ENCODE measurements at places on chromosomes 7 and 10.
A peak's percentile ranks its signal among the peaks of the same experiment; 100 is the strongest.

GRCh38 chr7:131501422-131501821, 55.0 kb downstream of the PODXL start:
- DNase-seq: no peak

GRCh38 chr10:35442592-35442991, 106.3 kb downstream of the CCNY start:
- no peak for DNase-seq

- DNase-seq: no peak
These were observed 8.5 kb downstream of the ITPRIP start for GRCh38 chr10:104329735-104330134.

- no peak for DNase-seq
These were observed 56.3 kb downstream of the RASGEF1A start for GRCh38 chr10:43210556-43210955.

DNA sequence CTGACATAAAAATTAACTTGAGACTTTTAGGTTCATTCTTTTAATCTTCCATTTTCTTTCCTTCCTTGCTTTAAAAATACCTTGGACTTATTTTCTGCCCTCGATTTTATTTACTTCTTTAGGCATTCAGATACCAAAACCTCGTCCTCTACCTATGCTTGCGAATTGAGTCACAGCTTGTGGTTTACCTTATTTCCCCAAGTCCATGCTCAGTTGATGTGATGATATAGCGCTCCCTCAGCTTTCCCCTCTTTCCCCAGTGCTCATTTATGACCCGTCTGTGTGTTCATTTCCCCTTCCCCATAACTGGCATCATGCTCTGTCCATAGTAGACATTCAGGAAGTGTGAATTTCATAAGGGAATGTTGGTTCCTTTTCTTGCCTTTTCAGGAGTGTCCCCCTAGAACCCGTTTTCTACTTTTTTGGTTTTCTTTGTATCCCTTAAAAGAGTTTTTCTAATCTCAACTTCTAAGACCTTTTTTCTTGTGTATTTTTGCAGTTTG, 19.1 kb upstream of the PRKRIP1 start:
- no peak for DNase-seq

DNA sequence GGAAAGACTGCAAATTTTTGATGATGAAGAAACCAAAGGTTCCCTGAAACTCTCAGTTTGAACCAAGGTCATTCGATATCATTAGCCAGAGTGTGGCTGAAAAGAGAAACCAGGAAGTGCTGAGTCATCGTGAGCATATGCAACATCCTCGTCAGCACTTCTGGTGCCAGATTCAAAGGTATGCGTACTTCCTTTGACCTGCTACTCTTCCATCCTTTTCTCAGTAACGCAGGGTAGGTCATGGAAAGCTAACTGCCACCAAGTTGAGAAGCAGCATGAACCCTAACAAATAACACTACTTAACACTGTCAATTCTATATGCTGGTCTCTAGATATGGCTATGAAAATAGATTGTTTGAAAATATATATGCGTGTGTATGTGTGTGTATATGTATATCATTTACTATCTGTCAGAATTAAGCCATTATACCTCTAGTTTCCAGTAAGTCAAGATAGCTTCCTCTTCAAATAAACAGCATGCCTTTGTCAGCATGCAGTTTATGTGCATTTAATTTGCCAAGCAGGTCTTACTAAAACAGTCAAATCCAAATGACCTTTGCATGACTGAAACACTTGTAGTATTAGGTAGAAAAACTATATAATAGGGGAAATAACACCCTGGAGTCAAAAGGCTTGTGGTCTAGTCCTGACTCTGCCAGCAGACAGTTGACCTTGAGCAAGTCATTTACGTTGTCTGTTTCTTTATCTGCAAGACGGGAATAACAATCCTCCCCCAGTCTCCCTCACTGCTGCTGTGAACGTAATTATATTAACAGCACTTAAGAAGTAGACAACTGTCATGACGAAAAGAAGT, 26.4 kb downstream of the CDK6 start:
- DNase-seq: peak; percentile 63

- no peak for DNase-seq
These were observed 37.1 kb downstream of the GNG11 start for GRCh38 chr7:93958651-93959050.

- DNase-seq: no peak
These were observed 99.3 kb upstream of the INSIG1 start for GRCh38 chr7:155198196-155198892.

DNA sequence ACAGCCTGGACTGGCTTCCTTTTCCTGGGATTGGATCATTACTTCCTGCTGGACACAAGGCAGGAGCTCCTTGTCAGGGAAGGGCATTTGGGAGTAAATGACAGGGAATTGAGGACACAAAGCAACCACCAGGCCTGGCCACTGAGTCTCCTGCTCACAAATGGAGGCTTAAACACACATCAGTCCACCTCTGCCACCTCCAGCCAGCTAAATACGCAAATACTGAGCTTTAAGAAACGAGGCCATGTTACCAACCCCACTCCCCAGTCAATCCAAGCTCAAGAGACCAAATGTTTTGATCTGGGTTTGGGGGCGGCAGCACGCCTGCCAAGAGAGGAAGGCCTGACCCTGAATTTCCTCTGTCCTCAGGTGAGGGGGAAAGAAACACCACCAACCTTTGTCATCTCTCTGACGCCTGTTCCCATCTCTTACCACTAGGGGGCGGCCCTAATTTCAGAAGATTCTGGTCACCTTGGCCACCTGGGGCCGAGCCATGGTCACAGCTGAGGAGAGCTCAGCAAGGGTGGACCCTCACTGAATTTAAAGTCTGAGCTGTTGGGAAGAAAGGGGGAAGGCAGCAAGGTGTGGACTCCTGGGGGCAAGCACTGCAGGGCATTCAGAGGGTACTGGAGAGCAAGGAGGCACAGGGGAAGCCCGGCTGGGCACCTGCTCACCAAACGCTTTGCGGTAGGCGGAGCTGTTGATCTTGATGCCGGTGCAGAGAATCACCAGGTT, 16.5 kb downstream of the AIFM2 start:
- DNase-seq: peak; percentile 72

DNA sequence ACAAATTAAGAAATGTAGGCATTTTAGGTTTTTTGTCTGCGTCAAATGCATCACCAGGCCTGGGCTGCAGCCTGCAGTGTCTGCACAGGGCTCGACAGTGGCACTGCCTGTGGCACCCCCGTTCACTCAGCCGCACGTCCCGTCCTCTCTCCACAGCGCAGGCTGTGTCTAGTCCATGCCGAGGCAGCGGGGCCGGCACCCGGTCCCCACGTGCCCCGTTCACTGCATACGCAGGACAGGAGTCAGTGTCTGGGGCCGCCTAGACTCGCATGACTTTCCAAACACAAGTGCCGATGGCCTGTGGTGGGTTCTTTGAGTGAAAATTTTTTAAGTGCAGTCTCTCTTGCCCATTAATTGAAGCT, 446.4 kb downstream of the PTPRN2 start:
- no peak for DNase-seq

GRCh38 chr7:7446616-7447015, 89.1 kb downstream of the COL28A1 start:
- DNase-seq: no peak

DNA sequence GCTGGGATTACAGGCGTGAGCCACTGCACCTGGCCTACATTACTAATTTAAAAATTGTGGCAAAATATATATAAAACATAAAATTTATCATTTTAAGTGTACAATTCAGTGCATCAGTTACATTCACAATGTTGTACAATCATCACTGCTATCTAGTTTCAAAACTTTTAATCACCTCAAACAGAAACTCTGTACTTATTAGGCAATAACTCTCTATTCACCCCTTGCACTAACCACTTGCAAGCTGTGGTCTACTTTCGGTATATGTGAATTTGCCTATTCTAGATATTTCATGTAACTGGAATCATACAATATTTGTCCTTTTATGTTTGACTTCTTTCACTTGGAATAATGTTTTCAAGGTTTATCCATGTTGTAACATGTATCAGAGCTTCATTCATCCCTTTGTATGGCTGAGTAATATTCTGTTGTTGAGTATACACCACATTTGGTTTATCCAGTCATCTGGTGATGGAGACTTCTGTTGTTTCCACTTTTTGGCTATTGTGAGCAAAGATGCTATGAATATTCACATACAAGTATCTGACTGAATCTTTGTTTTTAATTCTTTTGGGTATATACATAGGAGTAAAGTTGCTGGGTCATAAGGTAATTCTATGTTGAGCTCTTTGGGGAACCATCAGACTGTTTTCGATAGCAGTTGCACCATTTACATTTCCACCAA, 14.3 kb upstream of the ELOVL3 start:
- DNase-seq: no peak

GRCh38 chr7:124275411-124275810, 242.5 kb upstream of the TMEM229A start:
- DNase-seq: no peak

DNA sequence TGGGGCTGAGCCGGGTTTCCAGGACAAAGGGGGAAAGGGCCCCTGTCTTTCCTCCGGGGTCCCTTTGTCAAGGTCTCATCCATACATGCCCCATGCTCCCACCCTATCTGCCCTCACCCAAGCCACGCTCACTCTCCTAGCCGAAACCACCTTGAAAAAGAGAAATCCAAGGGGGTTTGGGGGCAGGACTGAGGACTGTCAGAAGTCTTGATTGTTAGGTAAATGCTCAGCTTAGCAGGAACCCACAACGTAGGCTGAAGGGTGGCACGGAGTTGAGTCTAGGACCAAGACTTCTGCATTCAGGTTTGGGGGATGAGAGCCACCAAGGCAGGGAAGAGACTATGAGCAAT, 719 bp upstream of the PGAM2 start:
- DNase-seq: no peak
